Fibroblast of skin of abdomen (primary cell): ENCODE measurements at places on chromosomes 1 and 21.

DNA sequence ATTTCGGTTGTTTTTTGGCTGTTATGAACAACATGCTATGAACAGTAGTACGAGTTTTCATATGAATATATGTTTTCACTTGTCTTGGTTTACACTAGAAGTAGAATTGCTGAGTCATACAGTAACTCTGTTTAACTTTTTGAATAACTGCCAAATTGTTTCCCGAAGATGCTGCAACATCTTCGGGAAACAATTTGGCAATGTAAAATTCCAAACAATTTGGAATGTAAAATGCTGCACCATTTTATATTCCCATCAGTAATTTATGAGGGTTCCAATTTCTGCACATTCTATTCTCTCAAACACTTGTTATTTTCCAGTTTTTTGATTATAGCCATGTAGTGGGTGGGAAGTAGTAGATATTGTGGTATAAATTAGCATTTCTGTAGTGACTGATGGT, 11.6 kb downstream of the PCBP3 start:
- DNase-seq: peak; percentile 60

GRCh38 chr1:38908821-38909220, 27.4 kb upstream of the GJA9 start:
- no peak for DNase-seq

DNA sequence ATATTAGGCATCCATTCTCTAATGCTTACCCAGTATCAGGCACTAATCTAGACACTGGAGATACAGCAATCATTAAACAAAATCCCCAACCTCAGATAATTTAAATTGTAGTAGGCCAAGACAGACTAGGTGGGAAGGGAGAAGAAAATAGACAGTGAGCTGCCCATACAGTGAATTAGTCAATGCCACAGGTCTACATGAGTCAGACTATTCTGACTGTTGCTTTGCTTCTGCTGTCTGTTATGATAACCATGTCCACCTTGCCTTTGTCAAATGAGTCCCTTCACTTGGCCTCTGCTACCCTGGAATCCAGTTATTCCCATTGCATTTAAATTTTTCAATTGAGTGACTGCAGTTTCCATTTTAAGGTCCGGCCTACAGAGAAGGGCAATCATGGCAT, 59.5 kb downstream of the PIK3R3 start:
- DNase-seq: no peak

- DNase-seq: no peak
These were observed 59.1 kb downstream of the KCND3 start for GRCh38 chr1:111930356-111930755.

GRCh38 chr21:26977746-26978145, 10.9 kb upstream of the ADAMTS5 start:
- DNase-seq: peak; percentile 56

DNA sequence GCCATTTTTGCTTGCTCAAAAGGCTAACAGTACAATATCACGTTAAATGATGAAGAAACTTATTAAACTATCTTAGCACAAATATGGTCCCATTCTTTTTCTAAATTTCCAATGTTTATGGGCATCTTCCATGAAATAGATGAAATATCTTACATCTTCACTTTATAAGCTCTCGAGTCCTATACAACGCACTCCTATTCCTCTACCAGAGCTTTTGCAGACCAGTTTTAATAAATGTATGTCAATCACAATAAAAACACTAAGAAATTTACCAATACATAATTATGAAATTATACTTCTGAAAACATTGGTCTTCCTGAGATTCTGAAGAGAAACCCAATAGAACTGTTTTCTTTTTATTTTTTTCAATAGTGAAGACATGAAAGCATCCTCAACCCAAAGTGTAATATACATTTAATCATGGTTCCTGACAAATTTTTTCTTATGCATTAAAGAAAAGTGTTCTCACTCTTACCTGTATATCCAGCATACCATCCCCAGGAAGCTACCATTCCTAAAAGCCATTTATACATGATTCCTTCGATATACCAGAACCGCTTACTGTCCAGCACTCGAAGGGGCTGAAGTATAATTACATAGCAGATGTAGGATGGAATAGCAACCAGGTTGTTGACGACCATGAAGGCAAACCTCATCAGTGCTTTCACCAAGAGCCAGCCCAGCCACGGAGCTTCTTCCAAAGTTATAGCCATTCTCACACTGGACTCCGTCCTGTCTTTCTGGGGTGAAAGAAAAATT, 1.8 kb downstream of the LPGAT1 start:
- no peak for DNase-seq

DNA sequence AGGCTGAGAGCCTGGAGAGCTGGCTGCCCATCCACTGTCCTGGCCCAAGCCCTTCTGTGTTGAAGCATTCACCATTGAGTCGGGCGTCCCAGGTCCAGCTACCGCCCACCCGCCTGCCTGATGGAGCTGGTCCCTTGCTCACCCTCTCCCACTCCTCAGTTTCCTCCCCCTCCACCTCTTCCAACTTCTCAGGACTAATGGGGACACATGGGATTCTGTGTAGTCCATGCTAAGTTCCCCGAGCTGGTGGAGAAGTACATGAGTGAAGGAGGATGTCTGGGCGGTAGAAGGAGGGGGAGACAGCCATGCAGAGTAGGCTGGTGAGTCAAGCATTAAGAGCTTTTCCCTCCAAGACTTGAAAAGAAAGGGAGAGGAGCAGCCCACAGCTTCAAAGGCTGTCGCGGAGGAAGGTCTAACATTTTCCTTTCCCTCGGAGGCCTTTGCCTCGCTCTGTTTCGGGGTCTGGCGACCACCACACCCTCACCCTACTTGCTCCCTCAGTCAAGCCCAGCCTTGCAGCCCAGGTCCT, 561 bp downstream of the SLC26A9 start:
- no peak for DNase-seq

- DNase-seq: no peak
These were observed 163.0 kb upstream of the KAZN start for GRCh38 chr1:14435368-14436023.
